ENCODE measurements at places on chromosomes 3 and 15.
A peak's percentile ranks its signal among the peaks of the same experiment; 100 is the strongest.

GRCh38 chr3:141930801-141931200 lies 54.4 kb downstream of the ATP1B3 start:
- no peak for DNase-seq

- no peak for DNase-seq
Observed at GRCh38 chr3:53828581-53828980, 17.6 kb downstream of the CHDH start.

DNA sequence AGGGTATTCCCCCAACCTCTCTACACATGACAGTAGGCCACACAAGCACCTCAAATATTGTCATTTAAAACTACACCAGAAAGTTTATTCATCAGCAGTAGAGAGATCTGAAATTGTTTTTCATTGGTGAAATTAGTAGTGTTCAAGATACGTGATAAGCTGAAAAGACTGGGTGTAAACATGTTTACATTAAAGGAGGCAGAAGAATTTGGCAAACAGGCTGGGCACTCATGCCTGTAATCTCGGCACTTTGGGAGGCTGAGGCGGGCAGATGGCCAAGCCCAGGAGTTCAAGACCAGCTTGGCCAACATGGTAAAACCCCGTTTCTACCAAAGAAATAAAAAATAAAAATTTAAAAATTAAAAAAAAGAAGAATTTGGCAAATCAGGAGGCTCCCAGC lies 255.6 kb downstream of the FOXP1 start:
- no peak for DNase-seq

- DNase-seq: no peak
Observed at GRCh38 chr15:89127054-89127702, 38.9 kb downstream of the ABHD2 start.

GRCh38 chr3:146160321-146160963 lies 542 bp downstream of the PLOD2 start:
- peak; percentile 72 for DNase-seq

GRCh38 chr3:64922213-64922612 lies 234.4 kb upstream of the ADAMTS9 start:
- DNase-seq: no peak

- no peak for DNase-seq
Observed at GRCh38 chr15:60301024-60301423, 96.8 kb downstream of the ANXA2 start.

DNA sequence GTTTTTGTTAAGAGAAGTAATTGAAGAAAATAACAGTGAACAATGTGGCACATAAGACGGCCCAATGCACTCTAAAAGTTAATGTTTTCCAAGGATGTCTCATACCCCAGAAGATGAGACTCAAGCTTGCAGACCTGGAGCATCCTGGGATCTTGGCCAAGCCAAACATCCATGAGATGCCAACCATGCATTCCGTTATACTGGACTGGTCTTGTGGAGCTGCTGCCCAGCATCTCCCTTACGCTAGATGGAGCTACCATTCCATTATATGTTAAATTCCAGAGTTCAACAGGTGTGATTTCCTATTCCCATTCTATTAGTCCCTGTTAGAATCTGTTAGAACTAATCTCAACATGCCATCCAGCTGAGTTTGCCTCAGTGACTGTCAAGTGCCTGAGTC lies 181.8 kb downstream of the PDCD6IP start:
- DNase-seq: peak; percentile 84
